Eye (tissue), 1 donor: ENCODE measurements at places on chromosomes 16 and 17.
A peak's percentile ranks its signal among the peaks of the same experiment; 100 is the strongest.

- DNase-seq, result no peak
Measured at GRCh38 chr16:53886482-53887378, 182.8 kb downstream of the FTO start.

DNA sequence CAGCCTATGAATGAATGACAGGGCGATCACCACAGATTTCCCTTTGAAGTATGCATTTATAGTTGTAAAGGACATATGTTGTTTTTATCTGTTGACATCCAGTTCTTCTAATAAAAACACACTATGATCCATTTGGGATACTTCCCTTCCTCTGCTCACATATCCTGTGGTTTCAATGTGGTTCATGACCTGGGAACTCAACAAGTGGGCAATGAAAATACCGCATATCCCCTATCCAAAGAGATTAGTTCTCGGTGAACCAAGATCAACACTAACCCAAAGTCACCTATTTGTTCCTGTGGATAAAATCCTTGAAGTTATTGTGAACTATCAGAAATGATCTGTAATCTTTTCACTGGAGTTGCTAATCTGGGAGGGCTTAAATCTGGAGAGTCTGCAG lies 16.0 kb downstream of the ABCA8 start:
- DNase-seq, result no peak

- DNase-seq, result no peak
Measured at GRCh38 chr17:13016881-13017654, 759 bp downstream of the ELAC2 start.

DNA sequence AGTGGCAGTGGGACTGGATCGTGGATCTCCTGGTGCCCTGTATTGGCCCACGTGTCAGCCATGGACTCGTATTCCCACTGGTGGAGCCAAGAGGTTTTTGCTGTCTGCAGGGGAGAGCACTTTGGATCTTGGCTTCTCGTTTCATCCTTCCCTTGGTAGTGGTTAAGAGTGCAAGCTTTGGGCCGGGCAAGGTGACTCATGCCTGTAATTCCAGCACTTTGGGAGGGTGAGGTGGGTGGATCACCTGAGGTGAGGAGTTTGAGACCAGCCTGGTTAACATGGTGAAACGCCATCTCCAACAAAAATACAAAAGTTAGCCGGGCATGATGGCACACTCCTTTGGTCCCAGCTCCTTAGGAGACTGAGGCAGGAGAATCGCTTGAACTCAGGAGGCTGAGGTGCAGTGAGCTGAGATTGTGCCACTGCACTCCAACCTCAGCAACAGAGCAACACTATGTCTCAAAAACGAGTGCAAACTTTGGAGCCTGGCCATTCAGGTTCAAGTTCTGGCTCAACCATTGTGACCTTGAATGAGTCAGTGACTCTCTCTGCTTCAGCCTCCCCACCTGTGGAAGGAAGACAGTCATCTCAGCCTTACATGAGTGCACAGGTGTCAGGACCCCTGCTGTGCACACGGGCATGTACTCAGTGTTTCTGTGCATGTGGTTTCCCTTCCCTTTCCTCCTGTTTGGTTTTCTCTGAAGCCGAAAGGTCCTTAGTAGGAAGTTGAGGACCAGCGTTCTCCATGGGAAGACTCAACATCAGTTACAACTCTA lies 57.4 kb downstream of the PLCG2 start:
- no peak for DNase-seq

GRCh38 chr17:64920026-64920418 lies 744 bp upstream of the LRRC37A3 start:
- peak; percentile 45 for DNase-seq

DNA sequence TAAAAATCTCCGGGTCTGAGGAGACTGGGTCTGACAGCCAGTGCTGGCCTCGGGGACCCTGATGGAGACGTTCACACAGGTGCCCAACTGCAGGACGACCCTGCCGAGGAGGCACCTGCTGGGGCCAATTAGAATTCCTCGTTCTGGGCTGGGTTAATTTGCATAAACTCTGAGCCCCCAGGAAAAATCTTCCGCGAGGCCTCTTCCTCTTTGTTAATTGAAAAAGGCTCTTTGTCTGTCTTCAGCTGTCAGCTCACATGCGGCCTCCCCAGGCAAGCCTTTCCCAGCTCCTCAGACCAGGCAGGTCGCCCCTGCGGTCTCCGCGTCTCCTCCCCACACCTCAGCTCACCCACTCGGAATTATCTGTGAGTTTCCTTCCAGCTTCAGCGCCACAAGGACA lies 400.2 kb downstream of the SEC14L1 start:
- DNase-seq, result peak; percentile 41
